Activated naive CD8-positive, alpha-beta T cell treated with anti-CD3 and anti-CD28 coated beads, Interleukin-2, amount 50 U/mL, for 24 hours (primary cell): ENCODE measurements at places on chromosomes 7 and 10.

DNA sequence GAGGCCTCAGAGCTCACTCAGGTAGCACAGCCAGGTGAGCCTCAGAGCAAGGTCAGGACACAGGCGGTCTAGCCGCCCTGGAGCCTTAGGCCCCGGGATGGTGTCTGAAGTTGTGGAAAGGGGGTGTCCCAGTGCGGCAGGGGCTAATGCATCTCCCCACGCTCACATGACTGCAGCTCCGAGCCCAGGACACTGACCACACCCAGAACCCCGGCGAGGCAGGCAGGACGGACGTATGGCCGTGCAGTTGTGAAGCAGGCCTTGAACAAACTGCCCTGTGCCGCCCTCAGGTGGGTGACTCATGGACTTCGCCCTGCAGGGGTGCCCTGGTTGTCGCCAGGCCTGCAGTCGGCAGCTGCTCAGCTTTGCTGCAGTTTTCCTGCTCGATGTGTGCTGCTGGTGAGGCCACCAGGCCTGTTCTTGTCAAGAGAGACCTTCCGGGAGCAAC, 5.0 kb upstream of the PRKAR1B start:
- DNase-seq, result no peak

DNA sequence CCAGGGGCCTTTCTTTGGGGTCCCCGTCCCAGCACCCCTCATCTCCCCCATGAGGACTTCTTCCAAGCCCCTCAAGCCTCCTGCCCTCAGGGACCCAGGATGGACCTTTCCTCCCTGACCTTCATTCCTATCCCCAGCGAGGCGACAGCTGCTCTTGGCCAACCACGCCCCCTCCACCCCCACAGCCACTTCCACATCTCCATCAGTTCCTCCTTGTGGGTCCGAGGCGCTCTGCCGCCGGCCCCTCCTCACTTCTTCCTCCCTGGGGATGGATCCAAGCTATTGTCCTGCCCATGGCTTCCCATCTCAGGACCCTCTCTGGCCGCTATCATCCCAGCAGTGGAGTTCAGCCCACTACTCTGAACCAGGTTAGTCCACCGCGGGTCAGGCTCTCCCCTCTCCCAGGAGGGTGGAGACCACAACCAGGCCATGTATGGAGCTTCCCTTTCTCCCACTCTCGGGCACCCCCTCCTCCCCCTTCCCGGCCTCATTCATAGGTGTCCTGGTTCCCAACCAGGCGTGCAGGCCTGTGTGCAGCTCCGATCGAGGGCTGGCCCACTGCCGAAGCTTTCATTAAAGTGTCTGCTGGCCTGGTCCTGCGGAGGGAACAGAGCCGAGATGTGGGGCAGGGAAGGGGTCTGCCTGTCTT, 1.7 kb upstream of the SH2B2 start:
- DNase-seq, result no peak

DNA sequence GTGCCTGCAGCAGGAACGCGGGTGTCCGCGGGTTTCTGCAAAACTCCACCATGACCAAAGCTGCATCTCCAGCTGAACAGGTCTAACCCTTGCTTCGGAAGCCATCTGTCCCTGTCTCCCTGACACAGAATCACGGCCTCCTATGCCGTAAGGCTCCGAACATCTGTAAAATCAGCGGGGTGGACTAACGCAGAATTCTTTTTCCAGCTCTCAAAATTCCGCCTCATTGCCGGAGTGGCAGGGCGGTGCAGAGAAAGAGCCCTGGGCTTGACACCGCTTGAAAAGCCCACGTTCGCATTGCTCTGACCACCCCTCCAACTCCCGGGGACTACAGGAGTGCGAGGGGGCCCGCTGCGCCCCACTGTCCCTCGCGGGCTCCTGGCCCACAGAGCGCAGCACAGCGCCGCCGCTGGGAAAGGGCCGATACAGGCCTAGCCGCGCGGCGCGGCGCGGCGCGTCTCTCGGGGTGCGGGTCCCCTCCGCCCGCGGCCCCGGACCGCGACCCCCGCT, 409 bp downstream of the DNMBP start:
- no peak for DNase-seq

GRCh38 chr10:19483421-19483820, 332.8 kb upstream of the PLXDC2 start:
- DNase-seq, result no peak

DNA sequence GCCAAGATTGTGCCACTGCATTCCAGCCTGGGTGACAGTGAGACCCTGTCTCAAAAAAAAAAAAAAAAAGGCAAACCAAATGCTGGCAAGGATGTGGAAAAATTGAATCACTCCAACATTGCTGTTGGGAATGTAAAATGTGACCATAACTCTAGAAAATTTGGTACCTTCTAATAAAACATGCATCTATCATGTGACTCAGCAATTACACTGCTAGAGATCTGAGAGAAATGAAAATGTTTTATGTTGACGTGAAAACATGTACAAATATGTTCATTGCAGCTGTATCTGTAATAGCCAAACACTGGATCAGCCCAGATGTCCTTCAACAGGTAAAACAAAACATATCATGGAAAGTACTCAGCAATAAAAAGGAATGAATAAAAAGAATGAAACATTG, 30.8 kb upstream of the SAR1A start:
- DNase-seq, result no peak

GRCh38 chr10:64658528-64658927, 1137.3 kb downstream of the REEP3 start:
- DNase-seq, result no peak

DNA sequence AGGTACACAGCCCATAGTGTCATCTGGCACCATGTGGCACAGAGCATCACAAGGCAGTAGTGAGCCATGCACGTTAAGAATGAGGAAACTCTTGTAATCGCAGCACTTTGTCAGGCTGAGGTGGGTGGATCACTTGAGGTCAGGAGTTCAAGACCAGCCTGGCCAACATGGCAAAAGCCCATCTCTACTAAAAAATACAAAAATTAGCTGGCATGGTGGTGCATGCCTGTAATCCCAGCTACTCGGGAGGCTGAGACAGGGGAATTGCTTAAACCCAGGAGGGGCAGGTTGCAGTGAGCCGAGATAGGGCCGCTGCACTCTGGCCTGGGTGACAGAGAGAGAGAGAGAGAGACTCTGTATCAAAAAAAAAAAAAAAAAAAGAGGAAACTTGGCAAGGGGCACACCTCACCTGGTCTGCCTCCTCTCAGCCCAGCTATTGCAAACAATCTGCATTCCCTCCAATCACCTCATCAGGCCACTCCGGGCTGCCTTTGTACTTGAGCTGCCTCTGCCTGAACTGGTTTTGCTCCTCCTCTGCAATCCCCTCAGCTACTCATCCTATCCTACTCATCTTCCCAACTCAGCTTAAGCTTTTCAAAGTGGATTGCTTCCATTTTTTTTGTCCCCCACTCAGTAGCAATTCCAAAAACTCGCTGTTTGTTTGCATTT, 46.0 kb upstream of the OPTN start:
- no peak for DNase-seq

GRCh38 chr7:23544913-23545354, 13.2 kb upstream of the TRA2A start:
- DNase-seq, result no peak

DNA sequence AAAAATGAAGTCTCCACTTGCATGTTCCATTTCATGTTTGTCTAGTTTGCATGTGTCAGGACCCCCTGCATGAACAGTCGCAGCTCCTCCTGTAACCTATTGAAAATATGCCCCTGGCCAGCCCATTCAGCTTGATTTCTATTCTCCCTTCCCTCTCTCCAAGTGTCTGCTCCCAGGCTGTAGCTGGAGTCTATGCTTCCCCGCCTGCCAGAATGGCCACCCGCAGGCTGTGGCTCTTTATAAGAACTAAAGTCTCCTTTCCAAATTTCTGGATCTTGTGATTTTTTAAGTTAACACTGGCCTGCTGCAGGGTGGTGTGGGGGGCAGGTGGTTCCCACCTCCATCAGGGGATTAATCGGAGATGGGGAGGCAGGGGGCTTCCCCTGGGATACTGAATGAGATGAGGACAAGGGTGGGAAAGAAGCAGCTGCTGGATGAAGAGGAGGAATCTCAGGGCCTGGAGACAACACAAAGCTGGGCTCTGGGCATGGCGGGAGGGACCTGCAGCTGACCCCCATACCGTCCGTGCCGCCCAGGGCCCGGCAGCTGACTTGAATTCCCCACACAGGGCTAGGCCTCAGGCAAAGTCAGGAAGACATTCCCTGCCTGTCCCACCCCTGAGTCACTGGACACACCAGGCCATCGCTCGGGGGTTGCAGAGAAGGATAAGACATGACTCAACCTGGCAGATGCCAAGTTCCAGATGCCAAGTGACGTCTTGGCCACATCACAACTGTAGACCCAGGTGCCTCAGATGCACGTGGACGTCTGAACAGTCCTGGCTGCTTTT, 399.5 kb upstream of the FOXK1 start:
- DNase-seq, result no peak

DNA sequence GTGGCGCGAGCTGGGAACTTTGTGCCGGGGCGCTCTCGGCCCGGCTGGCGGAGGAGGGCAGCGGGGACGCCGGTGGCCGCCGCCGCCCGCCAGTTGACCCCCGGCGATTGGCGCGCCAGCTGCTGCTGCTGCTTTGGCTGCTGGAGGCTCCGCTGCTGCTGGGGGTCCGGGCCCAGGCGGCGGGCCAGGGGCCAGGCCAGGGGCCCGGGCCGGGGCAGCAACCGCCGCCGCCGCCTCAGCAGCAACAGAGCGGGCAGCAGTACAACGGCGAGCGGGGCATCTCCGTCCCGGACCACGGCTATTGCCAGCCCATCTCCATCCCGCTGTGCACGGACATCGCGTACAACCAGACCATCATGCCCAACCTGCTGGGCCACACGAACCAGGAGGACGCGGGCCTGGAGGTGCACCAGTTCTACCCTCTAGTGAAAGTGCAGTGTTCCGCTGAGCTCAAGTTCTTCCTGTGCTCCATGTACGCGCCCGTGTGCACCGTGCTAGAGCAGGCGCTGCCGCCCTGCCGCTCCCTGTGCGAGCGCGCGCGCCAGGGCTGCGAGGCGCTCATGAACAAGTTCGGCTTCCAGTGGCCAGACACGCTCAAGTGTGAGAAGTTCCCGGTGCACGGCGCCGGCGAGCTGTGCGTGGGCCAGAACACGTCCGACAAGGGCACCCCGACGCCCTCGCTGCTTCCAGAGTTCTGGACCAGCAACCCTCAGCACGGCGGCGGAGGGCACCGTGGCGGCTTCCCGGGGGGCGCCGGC, 870 bp downstream of the FZD1 start:
- peak; percentile 19 for DNase-seq

GRCh38 chr10:116625845-116626244, 5.1 kb downstream of the PNLIPRP2 start:
- no peak for DNase-seq

DNA sequence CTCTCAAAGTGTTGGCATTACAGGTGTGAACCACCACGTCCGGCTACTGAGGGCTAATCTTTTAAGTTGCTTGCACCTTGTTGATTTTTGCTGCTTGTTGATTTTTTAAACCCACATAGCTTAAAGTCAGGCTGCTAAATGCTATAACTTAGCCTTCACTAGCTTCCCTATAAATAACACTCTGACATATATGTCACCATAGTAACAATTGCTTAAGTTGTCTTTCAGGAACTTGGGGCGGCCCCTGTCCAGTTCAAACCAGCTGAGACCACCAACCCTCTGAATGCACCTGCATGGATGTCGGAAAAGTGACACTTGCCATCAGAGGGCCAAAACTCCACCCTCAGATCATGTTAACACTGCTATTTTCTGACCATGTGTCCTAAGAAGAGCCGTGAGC, 47.3 kb downstream of the ST8SIA6 start:
- no peak for DNase-seq

- DNase-seq, result no peak
Measured at GRCh38 chr10:33152146-33152545, 182.3 kb downstream of the NRP1 start.

GRCh38 chr7:137878333-137878961, 31.7 kb upstream of the DGKI start:
- no peak for DNase-seq

GRCh38 chr10:118940386-118940785, 89.1 kb upstream of the NANOS1 start:
- no peak for DNase-seq

- DNase-seq, result no peak
Measured at GRCh38 chr7:135799881-135800280, 51.3 kb upstream of the FAM180A start.

GRCh38 chr7:93515144-93515543, 59.4 kb downstream of the CALCR start:
- DNase-seq, result no peak

DNA sequence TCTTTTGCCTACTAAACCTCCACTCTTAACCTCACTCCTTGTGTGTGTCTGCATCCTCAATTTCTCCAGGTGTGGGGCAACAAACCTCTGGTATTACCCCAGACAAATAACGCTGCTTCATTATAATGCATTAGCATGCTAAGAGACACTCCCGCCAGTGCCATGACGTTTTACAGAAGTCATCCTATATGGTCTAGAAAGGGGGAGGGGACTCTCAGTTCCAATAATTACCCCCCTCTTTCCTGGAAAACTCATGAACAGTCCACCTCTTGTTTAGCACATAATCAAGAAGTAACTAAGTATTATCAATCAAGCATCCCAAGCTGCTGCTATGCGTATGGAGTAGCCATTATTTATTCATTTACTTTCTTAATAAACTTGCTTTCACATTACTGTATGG, 364.5 kb downstream of the TYW1 start:
- no peak for DNase-seq

DNA sequence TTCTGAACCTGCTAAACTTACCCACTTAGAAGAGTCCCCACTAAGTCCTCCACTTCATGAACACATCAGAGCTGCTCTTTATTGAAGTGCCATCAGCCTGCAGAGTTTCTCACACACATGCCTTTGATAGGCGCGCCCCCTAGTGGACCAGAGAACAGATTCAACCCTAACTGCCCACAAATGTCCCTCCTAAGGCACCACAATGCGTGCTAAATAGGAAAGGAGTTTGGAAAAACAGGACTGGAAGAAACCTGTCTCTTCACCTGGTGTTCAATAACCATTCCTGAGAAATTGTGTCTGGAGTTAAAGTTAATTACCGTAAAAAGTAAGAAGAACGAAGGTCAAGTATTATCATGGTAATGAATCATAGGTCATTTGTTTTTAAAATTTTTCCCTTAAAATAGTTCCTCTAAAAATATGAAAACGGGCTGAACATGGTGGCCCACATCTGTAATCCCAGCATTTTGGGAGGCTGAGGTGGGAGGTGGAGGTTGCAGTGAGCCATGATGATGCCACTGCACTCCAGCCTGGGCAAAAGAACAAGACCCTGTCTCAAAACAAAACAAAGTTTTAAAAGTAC, 249.7 kb downstream of the ELMO1 start:
- DNase-seq, result peak; percentile 76

DNA sequence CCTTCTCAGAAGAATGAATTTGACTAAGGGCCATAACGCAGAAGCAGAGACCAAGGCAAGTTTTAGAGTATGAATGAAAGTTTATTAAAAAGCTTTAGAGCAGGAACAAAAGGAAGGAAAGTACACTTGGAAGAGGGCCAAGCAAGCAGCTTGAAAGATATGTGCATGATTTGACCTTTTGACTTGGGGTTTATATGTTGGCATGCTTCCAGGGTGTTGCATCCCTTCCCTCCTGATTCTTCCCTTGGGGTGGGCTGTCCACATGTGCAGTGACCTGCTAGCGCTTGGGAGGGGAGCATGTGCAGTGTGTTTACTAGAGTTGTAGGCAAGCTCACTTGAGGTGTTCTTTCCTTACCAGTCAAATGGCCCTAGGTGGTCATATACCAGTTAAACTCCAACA, 37.9 kb upstream of the LRRN3 start:
- DNase-seq, result no peak

GRCh38 chr7:111026806-111027205, 64.1 kb upstream of the LRRN3 start:
- DNase-seq, result no peak

- DNase-seq, result no peak
Measured at GRCh38 chr10:11255796-11256444, 238.2 kb downstream of the CELF2 start.

GRCh38 chr7:34165466-34165865, 260.1 kb downstream of the BMPER start:
- DNase-seq, result no peak

GRCh38 chr10:129956876-129957673, 7.0 kb downstream of the EBF3 start:
- DNase-seq, result no peak
